ENCODE measurements at places on chromosomes 16 and 17. TPM values are rescaled to one million over a fixed set of nuclear protein-coding genes. Genes with fewer than 3 reads are reported as not detected.
A peak's percentile ranks its signal among the peaks of the same experiment; 100 is the strongest.

- no peak for DNase-seq
- peaks cover 12% of the 10 kb centered on the region for H3K27me3 ChIP-seq
- no peak overlapping the region for H3K4me3 ChIP-seq
Observed at GRCh38 chr17:8753976-8754440, 4.3 kb downstream of the SPDYE4 start.

DNA sequence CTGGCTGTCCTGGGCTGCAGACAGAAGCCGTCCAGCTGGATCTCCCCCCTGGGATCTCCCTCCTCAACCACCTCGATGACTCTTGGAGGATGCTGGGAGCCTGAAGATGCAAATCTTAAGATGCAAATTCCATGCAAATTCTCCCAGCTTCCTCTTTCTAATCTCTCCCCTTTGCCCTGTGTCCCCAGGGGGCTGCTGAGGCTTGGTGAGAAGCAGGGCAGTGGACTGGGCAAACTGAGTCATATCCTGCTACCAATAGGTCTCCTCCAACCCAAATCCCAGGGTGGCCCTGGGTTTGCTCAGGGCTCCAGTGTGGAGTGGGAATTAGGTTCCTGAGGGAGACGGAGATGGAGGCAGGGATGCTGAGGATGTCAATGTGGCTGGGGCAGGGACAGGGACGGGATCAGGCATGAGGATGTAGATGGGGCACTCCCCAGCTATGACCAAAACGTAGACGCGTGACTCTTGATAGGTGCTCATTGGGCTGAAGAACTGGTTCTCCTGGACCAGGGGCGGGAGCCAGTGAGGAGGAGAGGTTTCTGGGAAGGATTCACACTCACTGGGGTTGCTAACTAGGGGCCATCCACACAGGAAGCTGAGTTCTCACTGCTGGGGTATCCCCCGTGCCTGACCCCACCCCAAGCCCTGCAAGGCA is 3.6 kb upstream of the ALOX12B start:
- no peaks in the 10 kb centered on the region for H3K4me1 ChIP-seq
- no peak for DNase-seq
- H3K27me3 ChIP-seq = no peaks in the 10 kb centered on the region
- H3K4me3 ChIP-seq = no peak overlapping the region
- H3K27ac ChIP-seq = no peak overlapping the region

DNA sequence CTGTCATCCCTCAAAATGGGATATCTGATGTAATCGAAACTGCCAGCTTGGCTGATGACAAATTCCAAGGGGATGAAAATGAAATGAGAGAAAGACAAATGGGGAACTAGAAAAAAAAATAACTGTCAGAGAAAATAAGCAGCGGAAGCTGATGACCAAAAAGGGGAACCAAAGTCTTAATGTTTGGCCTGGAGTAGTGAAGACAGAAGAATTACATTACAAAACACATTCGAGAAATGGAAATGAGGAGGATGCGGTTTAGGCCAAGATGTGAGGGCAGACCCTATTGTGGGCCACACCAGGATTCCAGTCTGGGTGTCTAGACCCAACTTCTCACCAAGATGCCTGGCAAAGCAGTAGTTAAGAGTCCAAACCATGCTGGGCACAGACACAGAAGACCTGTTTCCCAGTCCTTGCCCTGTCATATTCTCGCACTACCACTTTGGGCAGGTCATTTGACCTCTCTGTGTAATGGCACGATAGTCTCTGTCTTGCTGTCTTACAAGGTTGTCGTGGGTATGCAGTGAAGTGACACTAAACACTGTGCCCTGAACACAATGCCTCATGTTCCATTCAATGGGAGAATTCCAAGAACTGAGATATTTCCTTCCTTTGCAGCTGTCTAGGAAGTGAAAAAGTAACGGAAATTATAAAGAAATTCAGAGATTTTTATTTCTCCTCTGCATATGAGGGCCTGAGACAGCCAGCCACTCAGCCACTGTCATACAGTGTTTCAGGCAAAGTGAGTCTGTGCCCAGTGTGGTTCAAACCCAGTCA is 12.3 kb upstream of the CCL2 start:
- H3K4me1 ChIP-seq = peaks cover 21% of the 10 kb centered on the region
- H3K4me3 ChIP-seq = no peak overlapping the region
- peak overlapping the region; percentile 89 for H3K27ac ChIP-seq
- no peak for DNase-seq
- H3K36me3 ChIP-seq = no peaks in the 10 kb centered on the region

- no peak overlapping the region for H3K4me3 ChIP-seq
- DNase-seq = no peak
- no peak overlapping the region for H3K27ac ChIP-seq
- H3K4me1 ChIP-seq = no peaks in the 10 kb centered on the region
Observed at GRCh38 chr16:27841911-27842310, 221.6 kb downstream of the GSG1L start.

SLC25A39 gene
- total RNA-seq = 134 TPM

KRT12 gene
- total RNA-seq = not detected

Data from lung (tissue), 17 donors.